Left renal cortex interstitium (tissue), 4 donors: ENCODE measurements at places on chromosomes 2 and 18. TPM values are rescaled to one million over a fixed set of nuclear protein-coding genes. Genes with fewer than 3 reads are reported as not detected.

Gene HOXD1
- 9.2 TPM for polyA plus RNA-seq

Gene FAM228A
- 0.71 TPM for polyA plus RNA-seq

Gene MYOM1
- 9.7 TPM for polyA plus RNA-seq

Gene NOSTRIN
- 24.2 TPM for polyA plus RNA-seq

Gene TAF4B
- 4.5 TPM for polyA plus RNA-seq

Gene TMEM131
- polyA plus RNA-seq, result 49.8 TPM

Gene TTN
- 1.4 TPM for polyA plus RNA-seq

Gene PROKR1
- polyA plus RNA-seq, result 0.25 TPM

Gene LMAN1
- 108 TPM for polyA plus RNA-seq

Gene IL36RN
- polyA plus RNA-seq, result not detected

Gene EMILIN1
- polyA plus RNA-seq, result 182 TPM

Gene PLA2R1
- polyA plus RNA-seq, result 88.1 TPM

Gene CAPN14
- 0.16 TPM for polyA plus RNA-seq

Gene ORC2
- 22.0 TPM for polyA plus RNA-seq

Gene NDC80
- 25.5 TPM for polyA plus RNA-seq

Gene CHRNG
- polyA plus RNA-seq, result 2.0 TPM

Gene CSRNP3
- polyA plus RNA-seq, result 11.6 TPM

Gene HOXD9
- 82.6 TPM for polyA plus RNA-seq

Gene SULT1C2
- 94.9 TPM for polyA plus RNA-seq

Gene TUBB8B
- polyA plus RNA-seq, result 1.4 TPM

Gene FAM110C
- polyA plus RNA-seq, result 18.6 TPM

Gene MPP4
- 0.30 TPM for polyA plus RNA-seq

Gene UGT1A5
- not detected for polyA plus RNA-seq

Gene ASB1
- polyA plus RNA-seq, result 33.7 TPM

Gene ST6GAL2
- polyA plus RNA-seq, result 23.7 TPM

Gene OXER1
- polyA plus RNA-seq, result 6.0 TPM

Gene KCNJ13
- 2.9 TPM for polyA plus RNA-seq

Gene MARCO
- polyA plus RNA-seq, result not detected

Gene EVA1A
- polyA plus RNA-seq, result 19.8 TPM
